CD4-positive, alpha-beta T cell (primary cell): ENCODE measurements at places on chromosomes 7 and 10.

DNA sequence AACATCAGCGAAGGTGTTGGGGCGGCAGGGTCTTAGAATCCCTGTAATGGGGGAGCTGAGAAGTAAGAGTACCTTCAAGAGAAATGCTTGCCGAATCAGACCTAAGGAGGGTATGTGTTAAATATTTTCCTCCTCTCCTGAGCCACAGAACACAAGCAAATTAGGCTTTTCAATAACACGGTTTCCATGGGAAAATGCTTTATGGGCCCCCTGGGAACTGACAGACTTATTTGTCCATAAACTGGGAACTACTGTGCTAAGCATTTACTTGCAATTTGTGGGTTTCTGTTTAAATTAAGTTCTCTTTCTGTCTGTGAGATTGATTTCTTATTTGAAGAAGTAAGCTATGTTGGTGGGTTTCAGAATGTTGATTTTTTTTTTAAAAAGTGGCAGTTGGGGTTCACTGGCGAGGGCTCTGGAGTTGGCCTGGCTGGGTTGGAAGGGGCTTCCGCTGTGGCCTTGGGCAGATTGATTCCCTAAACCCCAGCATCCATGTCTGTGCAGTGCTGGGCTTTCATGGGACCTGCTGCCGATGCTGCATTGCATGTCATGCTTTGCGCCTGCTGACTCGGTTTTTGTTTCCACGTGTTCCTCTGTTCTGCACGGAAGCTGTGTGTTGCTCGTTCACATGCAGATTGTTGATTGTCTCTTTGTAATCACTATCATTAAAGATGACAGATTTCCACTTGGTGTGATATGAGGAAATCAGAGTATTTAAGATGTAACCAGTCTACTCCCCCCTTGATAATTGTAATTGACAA, 7.2 kb downstream of the RBM17 start:
- DNase-seq = no peak

- DNase-seq = no peak
These were observed 216.2 kb downstream of the AUTS2 start for GRCh38 chr7:69814421-69814962.

- DNase-seq = no peak
These were observed 2.6 kb downstream of the MRPL43 start for GRCh38 chr10:100984672-100985177.

GRCh38 chr10:118594392-118595063, 920 bp downstream of the PRLHR start:
- peak; percentile 17 for DNase-seq

GRCh38 chr7:131016230-131016629, 282.2 kb upstream of the KLF14 start:
- DNase-seq = no peak

DNA sequence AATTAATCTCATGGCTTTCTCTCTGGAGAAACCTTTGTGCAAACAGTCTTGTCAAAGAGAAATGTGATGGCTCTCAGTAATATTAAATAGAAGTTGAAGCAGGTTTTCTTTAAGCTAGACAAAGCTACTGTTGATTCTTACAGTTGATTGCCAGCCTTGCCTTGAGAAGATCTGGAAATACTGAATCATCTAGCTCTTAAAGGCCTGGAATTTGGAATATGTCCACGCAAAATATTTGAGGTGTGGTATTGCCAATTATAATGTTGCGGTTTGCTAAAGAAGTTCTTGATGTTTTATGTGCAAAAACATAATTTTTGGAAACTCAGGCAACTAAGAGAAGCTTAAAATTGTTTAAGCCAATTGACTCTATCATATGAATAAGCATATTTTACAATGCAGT, 371.9 kb downstream of the PHF14 start:
- DNase-seq = no peak

GRCh38 chr10:46096446-46096845, 50.4 kb upstream of the MSMB start:
- DNase-seq = no peak

GRCh38 chr10:44962870-44963738, 3.5 kb downstream of the RASSF4 start:
- DNase-seq = no peak

- DNase-seq = no peak
These were observed 57.7 kb downstream of the NCAPG2 start for GRCh38 chr7:158646766-158647474.

DNA sequence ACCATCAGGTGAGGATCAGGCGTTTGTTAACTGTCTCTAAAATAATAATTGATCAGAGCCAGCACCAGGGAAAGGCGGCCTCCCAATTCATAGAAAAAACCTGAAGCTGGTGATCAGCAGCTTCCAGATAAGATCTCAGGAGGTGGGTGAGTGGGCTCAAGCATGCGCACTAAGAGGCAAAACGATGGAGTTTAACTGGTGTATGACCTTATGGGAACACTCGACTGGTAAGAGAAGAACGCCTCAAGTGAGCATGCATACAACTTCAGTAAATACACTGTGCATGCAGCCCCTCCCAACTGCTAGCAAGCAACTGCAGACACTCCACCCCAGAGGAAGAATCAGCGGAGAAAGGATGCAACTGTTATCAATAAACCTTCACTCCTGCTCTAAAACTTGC, 18.1 kb downstream of the RAPGEF5 start:
- no peak for DNase-seq

DNA sequence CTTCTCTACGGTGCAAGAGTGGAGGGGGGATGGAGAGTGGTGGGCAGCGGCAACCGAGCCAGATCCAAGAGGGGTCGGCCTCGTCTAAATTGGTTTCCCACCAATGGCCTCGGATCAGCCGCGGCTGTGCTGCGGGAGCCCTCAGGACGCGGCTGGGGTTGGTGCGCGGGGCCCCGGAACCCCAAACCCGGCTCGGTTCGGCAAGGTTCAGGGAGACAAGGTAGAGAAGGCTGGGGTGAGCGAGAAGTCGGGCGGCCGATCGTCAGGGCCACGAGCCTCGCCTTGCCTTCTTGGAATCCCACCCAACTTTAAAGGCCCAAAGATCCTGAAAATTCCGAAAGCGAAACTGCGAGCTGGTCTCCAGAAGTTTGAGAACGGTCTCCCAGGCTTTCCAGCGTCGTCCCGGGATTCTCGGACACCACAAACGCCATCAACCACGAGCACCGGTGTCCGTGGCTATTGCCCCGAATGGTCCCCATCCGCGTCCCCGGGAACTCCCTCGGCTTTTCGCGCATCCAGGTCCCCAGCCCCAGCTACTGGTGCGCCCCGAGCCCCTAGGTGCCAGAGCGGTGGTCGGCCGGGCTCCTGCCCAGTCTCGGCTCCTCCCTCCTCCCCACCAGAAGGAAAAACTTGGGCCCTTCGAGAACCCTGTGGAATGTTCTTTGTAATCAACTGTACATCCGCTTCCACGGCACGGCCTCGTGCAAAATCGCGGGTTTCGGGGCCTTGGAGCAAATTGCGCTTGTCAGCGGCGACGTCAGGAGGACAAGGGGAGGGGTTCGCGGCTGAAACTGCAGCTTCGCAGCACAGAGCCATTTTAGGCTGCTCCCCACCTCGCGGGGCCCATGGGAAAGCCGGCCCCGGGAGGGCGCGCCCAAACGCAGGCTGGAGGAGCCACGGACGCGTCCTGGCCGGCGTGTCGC, 3.2 kb downstream of the SFMBT2 start:
- peak; percentile 71 for DNase-seq

- DNase-seq = no peak
These were observed 9.9 kb upstream of the CALML5 start for GRCh38 chr10:5509236-5509635.

GRCh38 chr7:45888993-45889366, 692 bp downstream of the IGFBP1 start:
- DNase-seq = no peak

DNA sequence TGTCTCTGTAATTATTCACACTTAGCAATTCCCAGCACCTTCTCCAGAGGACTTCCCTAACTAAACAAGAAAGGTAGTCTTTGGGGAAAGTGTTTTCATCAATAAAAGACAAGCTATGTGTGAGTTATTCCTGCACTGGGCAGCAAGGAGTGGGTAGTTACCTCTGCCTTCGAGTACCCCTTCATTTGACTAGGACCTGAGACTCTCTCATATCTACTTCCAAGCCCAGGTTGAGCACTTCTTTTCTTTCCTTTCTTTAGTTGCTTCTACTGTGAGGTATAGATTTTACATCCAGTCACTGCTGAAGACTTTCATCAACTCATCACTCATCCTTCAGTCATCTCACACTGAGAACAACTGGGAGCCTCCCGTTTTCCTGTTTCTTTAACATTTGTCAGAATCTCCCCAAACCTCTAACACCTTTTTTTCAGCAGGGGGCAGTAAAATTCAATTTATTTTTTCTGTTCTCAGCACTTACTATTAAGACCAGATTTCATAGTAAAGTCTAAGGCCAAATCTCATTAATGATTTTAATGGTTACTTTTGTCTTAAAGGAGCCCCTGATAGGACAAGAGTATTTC, 80.1 kb upstream of the PRSS1 start:
- DNase-seq = no peak

DNA sequence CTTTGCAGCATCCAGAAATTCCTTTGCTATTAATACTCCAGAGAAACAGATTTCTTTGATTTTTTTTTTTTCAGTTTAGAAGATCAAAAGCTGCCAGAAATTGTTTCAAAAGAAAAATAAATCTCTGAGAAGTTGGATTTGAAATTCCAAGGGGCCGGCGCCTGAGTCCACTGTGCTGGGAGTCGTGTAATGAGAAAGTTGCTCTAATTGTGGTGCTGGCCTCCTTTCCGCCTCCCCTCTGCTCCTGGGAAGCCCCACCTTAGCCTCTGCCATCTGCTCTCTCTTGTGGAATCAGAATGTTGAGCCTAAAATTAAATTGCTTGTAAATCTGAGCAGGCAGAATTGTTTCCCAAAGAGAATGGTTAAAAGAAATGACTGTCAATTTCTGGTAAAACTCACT, 93.3 kb downstream of the EMX2 start:
- DNase-seq = no peak

DNA sequence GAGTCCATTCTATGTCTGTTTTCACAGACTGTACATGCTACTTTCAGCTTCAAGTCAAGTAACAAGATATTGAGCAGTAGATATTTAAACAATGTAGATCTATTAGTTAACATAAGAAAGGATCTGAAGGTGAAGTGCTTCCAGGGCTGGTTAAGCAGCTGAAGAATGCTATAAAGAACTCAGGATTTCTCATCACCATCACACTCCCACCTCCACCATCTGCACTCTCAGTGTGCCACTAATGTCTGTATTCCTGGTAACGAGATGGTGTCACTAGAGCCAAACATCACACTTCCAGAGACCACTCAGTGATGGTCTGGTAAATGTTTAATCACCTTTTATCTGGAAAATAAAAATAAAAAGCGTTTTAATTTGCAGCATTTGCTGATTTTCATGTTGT, 224.0 kb upstream of the FERD3L start:
- no peak for DNase-seq

DNA sequence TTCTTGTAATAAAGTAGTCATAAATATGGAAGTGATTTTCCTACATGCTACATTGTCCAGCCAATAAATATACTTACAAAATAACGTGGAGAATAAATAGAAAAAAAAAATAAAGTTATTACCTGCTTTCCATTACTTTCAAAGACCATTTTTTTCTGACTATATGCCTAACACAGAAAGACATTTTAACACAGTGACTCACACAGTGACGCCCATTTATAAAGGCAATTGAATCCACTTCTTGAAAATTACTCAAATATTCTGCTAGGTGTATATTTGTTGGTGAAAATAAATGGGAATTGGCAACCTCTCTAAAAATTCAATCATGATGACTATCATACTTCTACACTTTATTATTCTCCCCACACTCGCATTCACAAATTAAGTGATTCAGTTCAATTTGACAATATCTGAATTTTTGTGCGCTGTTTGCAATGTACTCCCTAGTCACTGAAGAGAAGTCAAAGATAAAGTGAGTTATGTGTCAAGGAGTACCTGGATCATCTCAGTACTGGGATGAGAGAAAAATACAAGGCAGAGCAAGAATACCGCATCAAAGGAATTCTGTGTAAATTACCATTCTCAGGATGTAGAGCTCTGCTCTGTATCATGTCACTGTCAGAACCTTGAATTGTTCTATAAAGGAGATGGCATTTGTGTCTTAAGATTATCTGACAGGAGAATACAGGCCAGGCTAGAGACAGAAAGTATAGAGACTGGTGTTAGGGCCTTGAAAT, 642.7 kb downstream of the IPMK start:
- DNase-seq = no peak

DNA sequence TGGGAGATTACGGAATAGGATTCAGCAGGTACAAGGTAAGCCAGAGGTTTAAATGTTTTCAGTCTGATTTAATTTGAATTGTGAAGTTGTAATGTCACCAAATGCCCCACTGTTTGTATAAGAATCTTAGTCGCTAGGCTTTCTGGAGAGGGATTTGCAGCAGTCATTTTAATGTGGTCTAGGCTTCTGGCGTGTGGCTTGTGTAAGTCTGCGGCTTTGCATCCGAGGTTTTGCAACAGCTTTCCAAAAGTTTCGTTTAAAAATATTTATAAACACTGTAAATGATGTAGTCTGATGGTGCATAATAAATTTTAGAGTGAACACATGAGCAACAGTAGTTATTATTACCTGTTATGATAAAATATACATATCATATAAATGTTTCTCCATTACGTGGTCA, 26.1 kb upstream of the BHLHA15 start:
- DNase-seq = no peak

GRCh38 chr10:118259288-118259906, 82.7 kb downstream of the FAM204A start:
- no peak for DNase-seq

- DNase-seq = no peak
These were observed 304.2 kb downstream of the RPS24 start for GRCh38 chr10:78337646-78338391.

DNA sequence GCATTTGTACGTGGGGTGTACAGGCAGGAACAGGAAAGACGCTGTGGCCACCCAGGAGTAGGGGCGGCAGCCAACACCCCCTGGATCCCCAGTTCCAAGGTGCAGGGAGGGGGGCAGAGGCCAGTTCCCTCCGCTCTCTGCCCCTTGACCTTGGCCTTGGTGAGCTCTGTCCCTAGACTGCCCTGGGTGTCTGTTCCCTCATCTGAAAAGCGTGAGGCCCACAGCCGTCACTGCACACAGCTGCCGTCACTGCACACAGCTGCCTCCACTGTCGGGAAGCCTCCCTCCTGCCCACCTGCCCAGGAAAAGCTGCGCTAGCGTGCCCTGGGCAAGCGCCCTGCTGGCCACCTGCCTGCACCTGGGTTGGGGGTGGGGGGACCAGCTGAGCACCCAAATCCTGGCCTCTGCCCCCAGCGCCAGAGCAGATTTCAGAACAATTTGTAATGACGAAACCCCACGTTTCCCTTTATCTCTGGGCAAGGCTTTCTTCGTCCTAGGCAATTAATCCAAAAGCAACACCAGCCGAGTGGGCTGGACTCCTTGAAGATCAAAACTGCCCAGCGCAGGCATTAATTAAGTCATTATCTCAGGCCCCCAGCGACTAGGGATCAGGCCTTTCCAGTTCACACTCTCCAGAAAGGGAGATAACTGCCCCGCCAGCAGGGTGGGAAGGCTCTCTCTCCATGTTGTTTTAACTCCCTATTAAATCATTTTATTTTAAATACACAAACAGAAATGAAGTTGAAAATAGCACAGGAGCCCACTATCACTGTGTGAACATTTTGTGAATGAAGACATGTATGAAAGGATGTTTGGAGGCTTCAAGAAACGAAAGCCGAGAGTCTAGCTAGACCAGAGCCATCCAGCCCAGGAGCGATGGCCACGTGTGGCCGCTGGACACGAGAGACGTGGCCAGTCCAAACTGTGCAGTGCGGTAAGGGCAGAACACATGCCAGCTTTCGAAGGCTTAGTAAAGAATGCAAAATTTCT, 4.0 kb upstream of the PDGFA start:
- no peak for DNase-seq

- peak; percentile 62 for DNase-seq
These were observed 11.7 kb downstream of the CASP2 start for GRCh38 chr7:143299840-143300239.
